ENCODE measurements at places on chromosomes 1 and 21.

GRCh38 chr21:46168659-46169386 is 13.4 kb upstream of the FTCD start:
- no peak for DNase-seq

GRCh38 chr1:88946861-88947260 is 45.6 kb downstream of the KYAT3 start:
- DNase-seq = no peak

GRCh38 chr1:248622570-248623001 is 12.3 kb downstream of the OR2T11 start:
- no peak for DNase-seq

DNA sequence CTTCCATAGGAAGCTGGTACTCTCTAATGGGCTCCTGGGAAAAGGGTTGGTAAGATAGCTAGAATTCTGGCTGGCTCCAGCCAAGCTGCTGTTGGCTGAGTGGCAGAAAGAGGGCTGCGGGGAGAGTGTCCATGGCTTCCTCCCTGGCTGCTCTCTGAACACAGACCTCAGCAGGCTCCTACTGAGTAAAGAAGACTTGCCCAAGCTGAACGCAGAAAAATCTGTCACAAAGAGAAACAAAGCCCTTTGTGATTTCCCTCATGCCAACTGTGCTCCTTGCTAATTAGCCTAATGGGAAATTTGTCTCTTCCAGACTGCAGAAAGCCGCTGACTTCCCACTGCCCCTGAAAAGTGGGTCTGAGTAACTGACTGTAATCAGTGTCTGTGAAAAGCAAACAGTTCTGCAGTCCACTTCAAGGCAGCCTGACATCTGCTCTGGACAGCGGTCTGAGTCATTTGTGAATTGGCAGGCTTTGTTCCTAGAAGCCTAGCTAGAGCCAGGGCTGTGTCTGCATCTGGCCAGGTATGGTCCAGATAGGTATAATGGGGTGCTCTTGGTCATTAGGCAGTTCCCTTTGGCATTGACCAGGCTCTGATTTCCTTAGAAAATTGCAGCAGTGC is 282.8 kb downstream of the ZNF648 start:
- no peak for DNase-seq

- DNase-seq = no peak
Observed at GRCh38 chr21:38467911-38468310, 30.4 kb downstream of the ERG start.
